ENCODE measurements at places on chromosomes 7 and 10.

DNA sequence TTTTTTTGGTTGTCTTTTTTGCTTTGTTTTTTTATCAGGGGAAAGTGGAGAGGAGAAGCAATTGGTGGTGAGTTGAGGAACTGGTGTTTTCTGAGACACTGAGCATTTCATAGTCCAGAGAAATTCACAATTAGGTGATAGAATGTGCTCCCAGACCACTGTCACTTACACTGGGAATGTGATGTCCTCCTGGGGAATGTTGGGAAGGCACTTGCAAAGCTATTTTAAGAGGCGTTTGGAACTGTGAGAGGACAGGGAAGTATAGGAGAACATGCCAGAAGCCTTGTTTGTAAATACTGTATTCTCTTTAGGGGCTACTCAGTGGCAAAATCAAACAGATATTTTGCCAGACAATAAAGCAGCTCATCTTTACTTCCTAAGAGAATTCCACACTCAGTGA, 16.0 kb downstream of the CHRM2 start:
- DNase-seq, result no peak

DNA sequence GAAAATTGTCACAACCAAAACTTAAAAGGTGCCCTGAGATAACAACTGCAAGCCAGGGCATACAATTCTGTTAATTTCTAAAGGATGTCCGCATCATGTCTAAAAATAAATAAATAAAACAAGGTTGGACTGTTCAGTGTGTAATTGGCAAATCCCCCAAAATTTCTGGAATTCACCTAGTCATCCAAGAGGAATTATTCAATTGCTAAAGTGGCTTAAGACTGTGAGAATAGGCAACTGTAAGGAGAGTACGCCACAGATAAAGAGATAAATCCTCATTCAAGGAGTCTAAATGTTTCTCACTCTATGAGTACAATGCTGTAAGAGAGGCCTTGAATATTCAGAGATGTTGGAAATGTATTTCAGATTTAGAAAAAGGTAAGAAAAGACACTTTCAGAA, 37.2 kb downstream of the PIK3AP1 start:
- no peak for DNase-seq

GRCh38 chr10:129344731-129345355, 122.2 kb upstream of the MGMT start:
- DNase-seq, result no peak

- DNase-seq, result no peak
Measured at GRCh38 chr10:50490241-50490640, 133.5 kb downstream of the SGMS1 start.

DNA sequence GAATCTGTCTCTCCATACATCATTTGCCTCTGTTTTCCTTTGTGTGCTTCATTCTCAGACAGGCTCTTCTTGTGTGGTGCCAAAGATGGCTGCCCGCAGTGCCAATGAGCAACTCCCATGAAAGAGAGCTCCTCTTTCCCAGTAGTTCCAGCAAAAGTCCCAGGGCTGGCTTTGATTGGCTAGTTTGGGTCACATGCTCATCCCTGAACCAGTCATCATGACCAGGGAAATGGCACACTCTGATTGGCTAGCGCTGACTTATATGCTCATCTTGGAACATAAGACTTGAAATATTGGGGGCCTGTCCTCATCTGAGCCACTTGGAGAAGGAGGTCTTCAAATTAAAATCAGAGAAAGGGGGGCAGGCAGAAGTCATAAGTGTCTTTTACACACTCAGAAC, 112.7 kb downstream of the CDH23 start:
- no peak for DNase-seq

- DNase-seq, result no peak
Measured at GRCh38 chr10:31724296-31724695, 204.3 kb downstream of the ARHGAP12 start.

DNA sequence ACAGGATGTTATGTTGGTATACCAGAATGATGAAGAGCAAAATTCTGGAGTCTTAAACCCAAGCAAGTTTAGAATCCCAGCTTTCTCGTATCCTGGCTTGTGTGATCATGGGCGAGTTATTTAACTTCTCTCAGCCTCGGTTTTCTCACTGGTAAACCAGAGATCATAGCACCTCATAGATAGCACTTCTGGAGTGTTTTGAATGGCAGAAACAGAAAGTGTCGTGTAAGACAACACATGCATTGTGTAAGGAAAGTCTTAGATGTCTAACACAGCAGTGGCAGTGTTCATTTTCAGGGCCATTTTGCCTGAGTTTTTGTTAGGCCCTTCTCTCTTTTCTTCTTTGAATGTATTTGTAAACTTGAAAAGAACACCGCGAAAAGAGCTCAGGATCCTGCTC, 465.1 kb downstream of the AUTS2 start:
- DNase-seq, result no peak

GRCh38 chr10:13404791-13405190, 56.7 kb upstream of the SEPHS1 start:
- no peak for DNase-seq

- no peak for DNase-seq
Measured at GRCh38 chr10:127215866-127216265, 19.5 kb upstream of the INSYN2A start.

DNA sequence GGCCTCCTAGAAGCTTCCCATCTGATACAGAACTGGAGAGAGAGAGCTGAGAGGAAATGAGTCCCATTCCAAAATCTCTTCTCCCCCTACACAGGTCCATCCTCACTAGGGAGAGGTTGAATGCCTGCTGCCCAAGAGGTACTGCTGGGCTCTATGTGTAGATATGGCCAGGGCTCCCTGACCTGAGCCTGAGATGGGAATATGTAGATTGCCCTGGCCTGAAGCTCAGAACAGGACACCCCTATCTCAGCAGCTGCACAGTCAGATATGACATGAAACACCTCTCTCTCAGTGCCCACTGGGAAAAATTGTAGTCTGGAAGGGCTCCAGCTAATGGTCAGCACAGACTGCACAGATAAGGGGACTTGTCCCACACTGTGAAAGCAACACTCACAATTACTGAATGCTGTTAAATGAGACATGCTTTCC, 3.1 kb upstream of the IFIT1B start:
- no peak for DNase-seq

- no peak for DNase-seq
Measured at GRCh38 chr7:89357121-89357520, 561.6 kb upstream of the TEX47 start.

DNA sequence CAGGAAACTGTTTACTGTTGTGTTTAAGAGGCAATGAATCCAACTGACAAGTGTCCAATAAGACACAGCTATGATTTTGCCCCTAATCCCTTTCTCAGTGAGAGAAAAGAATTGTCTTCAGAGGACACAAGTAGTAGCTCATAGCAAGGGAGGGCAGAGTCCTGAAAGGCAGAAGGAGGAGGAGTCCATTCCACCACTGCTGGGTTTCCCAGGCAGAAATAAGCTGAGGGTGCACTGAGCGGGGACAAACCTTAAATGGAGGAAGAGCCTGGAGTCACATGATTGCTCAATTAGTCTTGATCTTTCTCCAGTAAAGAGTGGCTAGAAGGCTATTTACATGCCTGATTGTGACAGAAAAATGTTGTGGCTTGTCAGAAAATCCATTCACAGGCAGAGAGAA, 573.8 kb downstream of the POM121L12 start:
- DNase-seq, result no peak

DNA sequence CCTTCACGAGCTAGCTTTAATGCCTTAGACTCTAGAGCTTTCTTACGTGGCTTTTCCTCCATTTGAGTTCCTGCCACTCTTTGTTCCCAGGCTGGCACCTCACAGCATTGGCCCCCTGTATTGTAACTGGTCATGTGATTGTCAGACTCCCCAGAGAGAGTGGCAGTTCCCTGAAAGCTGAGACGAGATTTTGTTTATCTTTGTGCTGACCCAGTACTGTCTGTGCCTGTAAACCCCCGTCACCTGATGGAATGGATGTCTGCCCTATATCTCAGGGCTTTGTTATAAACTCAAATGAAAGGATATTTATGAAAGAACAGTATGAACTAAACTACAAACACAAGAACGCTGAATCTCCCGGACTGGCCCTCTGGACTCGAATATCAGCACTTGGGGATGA, 13.0 kb downstream of the NOBOX start:
- no peak for DNase-seq

DNA sequence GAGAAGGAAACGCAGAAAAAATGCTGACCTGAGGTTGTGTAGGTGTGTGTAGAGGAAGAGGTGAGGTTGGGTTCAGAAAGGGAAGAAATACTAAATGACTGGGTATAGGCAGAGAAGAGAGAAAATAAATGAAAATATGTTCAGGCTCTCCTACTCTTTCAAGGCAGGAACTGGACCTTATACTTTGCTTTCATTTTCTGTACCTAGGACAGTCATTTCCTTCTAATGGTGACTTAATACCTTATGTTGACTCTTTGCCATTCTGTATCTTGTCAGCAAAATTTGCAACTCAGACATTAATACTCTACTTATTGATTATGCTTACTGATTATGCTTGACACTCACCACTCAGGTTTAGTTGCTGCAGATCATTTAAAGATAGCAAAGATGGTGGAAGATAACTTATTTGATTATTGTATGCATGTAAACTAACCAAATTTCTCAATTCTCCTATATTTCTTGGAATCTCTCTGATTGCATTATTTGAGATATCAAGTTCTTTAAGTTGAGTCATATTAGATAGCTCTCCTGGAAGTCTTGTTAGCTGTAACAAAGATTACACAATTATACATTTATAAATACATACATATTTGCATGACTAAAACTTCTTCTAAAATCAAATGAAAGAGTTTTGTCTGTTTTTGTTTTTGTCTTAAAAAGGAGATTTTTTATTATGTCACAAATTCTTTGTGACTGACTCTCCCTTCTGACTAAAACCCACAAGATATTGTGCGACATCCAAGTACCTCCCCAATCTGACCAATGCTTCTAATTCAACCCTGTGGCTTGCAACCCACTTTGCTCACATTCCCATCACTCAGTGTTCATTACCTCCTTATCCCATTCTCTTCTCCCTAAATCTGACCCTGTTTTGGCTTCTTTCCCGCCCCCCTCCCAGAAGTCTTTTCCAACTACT, 20.0 kb downstream of the LRRD1 start:
- no peak for DNase-seq

- no peak for DNase-seq
Measured at GRCh38 chr7:151241755-151242096, 6.8 kb downstream of the SMARCD3 start.

- no peak for DNase-seq
Measured at GRCh38 chr7:108484137-108484536, 27.9 kb upstream of the NRCAM start.

- no peak for DNase-seq
Measured at GRCh38 chr10:18582803-18583202, 68.6 kb downstream of the NSUN6 start.

GRCh38 chr10:121261665-121262064, 336.6 kb downstream of the FGFR2 start:
- DNase-seq, result no peak

- no peak for DNase-seq
Measured at GRCh38 chr7:124202546-124202945, 169.7 kb upstream of the TMEM229A start.

- no peak for DNase-seq
Measured at GRCh38 chr7:5525271-5526099, 101.9 kb upstream of the TNRC18 start.

DNA sequence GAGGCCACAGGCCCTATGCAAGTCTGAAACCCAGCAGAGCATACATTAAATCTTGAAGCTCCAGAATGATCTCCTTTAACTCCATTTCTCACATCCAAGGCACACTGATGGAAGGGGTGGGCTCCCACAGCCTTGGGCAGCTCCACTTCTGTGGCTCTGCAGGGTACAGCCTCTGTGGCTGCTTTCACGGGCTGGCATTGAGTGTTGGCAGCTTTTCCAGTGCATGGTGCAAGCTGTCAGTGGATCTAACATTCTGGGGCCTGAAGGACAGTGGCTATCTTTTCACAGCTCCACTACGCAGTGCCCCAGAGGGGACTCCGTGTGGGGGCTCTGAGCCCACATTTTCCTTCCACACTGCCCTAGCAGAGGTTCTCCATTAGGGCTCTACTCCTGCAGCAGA, 265.7 kb upstream of the MAGI2 start:
- no peak for DNase-seq

GRCh38 chr10:74293686-74294371, 142.8 kb downstream of the ADK start:
- DNase-seq, result no peak

- DNase-seq, result no peak
Measured at GRCh38 chr7:129163875-129164544, 19.5 kb downstream of the TSPAN33 start.

GRCh38 chr7:128155100-128155740, 85.9 kb upstream of the LEP start:
- no peak for DNase-seq

DNA sequence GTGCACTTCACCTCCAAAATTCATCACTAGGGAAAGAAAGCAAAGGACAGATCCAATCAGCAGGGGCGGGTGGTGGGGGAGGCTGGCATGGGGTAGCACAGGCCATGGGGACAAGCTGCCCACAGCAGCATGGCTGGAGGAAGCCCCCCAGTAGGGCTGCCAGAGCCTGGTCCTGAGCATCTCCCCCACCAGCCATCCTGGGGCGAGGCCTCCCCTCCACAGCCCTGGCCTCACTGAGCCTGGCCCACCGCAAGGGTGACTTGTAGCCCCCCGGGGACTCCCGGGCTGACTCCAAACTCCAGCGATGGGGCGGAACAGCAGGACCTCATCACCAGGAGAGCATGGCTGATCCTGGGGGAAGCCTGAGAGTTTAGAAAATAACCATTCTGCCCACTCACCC, 92.4 kb upstream of the TCERG1L start:
- DNase-seq, result no peak

GRCh38 chr7:102464577-102465280, at the start of the genes ALKBH4 and LRWD1:
ALKBH4 (minus strand) TSS chr7:102464863; CDS start chr7:102464836, 27 bp downstream.
LRWD1 (plus strand) TSS chr7:102464984; CDS start chr7:102465081, 97 bp downstream.
- peak; percentile 43 for DNase-seq

DNA sequence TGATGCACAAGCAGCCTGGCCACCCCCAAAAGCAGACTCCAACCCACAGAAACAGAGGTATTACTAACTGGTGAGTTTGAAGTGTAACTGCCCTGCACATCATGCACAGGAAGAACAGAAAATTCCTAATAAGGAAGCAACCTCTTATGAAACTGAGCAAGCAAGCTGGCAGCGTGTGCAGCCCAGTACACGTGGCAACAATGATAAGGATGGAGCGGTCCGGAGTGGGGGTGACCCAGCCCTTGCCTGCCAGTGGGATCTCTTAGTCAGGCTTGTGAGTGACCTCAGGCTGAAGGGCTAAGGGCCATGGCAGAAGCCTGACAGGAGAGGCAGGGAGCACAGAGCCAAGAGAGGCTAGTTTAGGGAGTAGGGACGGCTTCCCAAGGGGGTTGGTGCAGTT, 22.1 kb upstream of the AOAH start:
- no peak for DNase-seq

GRCh38 chr10:117360016-117360415, 15.2 kb downstream of the PDZD8 start:
- DNase-seq, result no peak

GRCh38 chr7:18320971-18321567, 174.5 kb upstream of the HDAC9 start:
- DNase-seq, result no peak

GRCh38 chr10:123891144-123892071, at the start of gene CPXM2:
CPXM2 (minus strand) TSS chr10:123891807; CDS start chr10:123891659, 148 bp downstream.
- no peak for DNase-seq

- DNase-seq, result no peak
Measured at GRCh38 chr7:154871507-154871906, 131.4 kb downstream of the PAXIP1 start.
